Stimulated activated CD4-positive, alpha-beta T cell treated with anti-CD3 and anti-CD28 coated beads, Interleukin-15, amount 100 ng/mL, for 24 hours (primary cell): ENCODE measurements at places on chromosomes 16 and 17.

DNA sequence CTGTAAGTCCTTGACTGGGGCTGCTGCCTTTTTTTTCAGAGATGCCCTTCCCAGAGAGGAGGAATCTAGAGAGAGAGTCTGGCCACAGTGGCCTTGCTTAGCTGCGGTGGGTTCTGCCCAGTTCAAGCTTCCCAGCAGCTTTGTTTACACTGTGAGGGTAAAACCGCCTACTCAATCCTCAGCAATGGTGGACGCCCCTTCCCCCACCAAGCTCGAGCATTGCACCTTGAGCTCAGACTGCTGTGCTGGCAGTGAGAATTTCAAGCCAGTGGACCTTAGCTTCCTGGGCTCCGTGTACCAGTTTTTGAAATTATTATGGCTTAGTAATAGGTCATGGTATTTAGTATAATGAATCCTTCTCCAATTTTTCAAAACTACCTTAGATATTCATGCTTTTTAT, 395.4 kb downstream of the NPIPA7 start:
- DNase-seq = no peak

GRCh38 chr17:12637745-12638651, 27.7 kb upstream of the MYOCD start:
- DNase-seq = no peak

GRCh38 chr17:54891176-54891821, 9.4 kb upstream of the TOM1L1 start:
- peak; percentile 5 for DNase-seq

DNA sequence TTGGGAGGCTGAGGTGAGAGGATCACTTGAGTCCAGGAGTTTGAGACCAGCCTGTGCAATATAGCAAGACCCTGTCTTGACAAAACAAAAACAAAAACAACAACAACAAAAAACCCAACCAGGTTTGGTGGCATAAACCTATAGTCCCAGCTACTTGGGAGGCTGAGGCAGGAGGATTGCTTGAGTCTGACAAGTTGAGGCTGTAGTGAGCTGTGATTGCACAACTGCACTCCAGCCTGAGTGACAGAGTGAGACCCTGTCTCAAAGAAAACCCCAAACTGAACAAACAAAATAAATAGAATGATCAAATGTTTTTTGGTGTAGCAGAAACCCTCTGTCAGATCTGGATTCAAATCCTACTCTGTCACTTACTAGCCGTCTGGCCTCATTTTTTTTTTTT, 16.0 kb upstream of the SYT17 start:
- DNase-seq = no peak

DNA sequence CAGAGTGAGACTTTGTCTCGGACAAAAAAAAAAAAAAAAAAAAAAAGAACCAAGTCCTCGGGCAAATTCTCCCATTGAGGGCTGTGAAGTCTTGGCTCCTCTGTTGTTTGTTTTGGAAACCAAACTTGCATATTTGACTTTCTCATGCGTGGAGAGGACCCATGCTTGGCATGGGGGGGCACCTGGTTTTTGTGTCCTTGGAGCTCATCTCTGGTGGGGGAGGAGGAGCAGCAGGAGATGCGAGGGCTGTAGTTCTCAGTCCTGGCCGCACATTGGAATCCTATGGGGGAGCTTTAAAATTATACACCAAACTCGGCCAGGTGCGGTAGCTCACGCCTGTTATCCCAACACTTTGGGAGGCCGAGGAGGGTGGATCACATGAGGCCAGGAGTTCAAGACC, 74.5 kb downstream of the ABCC6 start:
- DNase-seq = no peak

DNA sequence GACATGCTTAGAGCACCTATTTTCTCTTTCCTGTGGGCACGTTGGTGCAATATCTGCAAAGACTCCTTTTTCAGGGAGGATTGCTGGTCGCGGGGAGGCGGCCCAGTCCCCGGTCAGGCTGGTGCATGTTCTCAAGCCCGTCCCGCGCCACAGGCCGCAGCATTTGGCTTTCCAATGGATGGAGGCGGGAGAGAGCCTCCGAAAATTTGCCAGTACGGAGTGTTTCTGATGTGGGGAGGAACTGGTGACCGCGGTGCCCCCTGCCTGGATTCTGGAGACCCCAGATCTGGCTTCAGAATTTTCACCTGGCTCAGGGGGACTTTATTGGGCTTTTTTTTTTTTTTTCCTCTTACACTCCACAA, 2.3 kb downstream of the CMIP start:
- DNase-seq = no peak

DNA sequence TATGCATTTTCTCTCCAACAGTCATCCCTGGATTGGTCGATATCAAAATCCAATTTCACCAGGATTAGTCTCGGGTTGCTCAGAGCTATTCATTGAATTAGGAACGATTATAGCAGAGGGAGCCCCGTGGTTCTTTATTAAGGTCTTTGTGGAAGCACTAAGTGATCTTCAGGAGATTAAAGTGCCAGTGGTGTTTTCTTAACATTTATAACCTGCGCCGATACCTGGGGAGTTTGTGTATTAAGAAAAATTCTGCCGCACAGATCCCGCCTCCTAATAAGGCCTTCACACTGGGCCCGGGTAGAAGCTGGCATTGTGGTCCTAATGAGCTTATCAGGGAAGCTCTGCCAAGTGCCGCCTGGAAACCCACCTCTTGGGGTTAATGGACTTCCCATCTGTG, 238.7 kb downstream of the RBFOX1 start:
- DNase-seq = no peak

DNA sequence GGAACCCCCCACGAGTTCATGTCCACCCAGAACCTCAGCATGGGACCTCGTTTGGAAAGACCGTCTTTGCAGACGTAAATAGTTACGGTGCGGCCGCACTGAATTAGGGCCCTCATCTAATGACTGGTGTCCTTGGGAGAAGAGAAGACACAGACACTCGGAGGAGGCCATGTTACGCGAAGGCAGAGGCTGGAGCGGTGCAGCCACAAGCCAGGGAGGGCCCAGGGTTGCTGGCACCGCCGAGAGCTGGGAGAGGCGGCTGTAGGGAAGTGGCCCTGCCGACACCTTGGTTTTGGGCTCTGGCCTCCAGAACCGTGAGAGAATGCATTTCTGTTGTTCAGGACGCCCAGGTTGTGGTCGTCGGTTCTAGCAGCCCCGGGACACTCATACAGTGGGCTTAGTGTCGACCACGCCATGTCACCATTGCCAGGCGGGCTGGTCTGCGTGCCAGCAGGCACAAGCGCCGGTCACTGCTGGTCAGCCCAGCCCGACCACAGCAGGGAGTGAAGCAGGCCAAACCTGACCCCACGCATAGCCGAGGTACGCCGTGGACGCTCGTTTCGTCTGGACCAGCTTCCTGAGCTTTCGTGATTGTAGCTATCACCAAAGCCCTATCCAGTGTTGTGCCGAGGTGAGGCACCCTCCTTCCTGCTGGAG, 10.7 kb upstream of the WDR45B start:
- DNase-seq = no peak

DNA sequence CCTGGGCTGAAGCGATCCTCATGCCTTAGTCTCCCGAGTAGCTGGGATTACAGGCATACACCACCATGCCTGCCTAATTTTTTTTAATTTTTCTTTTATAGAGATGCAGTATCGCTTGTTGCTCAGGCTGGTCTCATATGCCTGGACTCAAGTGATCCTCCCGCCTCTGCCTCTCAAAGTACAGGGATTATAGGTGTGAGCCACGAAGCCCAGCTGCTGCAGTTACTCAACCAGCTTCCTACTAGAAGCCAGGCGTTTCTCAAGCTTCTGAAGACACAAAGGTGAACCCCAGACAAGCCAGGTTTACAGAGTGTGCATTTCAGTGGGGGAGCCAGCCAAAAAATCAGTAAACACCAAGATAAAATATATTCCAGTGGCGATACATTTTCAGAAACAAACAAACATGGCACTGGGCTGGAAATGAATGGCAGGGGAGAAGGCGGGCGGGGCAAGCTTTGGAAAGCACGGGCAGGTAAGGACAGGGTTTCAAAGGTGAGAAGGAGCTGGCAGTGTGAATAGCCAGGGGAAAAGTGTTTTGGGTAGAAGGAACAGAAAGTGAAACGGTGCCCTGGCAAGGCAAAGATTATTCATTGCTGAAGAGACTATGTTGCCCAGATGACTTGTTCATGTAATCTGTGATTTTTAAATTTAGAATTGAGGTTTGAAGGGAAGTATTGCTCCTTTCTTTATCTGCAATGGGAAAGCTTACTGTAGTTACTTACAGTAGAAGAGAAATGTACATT, 471.1 kb downstream of the WWOX start:
- no peak for DNase-seq

DNA sequence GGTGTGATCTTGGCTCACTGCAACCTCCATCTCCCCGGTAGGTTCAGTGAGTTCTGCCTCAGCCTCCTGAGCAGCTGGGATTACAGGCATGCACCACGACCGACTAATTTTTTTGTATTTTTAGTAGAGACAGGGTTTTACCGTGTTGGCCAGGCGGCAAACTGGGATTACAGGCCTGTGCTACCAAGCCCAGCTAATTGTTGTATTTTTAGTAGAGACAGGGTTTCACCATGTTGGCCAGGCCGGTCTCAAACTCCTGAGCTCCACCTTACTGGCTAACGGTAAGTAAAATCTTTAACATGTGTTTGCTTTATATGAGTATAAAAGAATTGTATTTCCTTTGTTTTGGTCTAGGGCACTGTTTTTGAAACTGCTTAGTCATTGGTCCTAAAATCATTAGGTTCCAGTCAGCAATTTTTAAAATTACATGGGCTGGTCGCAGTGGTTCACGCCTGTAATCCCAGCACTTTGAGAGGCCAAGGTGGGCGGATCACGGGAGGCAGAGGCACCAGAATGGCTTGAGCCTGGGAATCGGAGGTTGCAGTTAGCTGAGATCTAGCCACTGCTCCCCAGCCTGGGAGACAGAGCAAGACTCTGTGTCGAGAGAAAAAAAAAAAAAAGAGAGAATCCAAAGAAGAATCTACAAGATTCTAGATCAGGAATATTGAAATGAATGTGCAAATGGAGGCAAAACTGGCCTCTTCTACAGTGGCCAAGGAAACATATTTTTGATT, 3.6 kb downstream of the FLYWCH1 start:
- DNase-seq = no peak

DNA sequence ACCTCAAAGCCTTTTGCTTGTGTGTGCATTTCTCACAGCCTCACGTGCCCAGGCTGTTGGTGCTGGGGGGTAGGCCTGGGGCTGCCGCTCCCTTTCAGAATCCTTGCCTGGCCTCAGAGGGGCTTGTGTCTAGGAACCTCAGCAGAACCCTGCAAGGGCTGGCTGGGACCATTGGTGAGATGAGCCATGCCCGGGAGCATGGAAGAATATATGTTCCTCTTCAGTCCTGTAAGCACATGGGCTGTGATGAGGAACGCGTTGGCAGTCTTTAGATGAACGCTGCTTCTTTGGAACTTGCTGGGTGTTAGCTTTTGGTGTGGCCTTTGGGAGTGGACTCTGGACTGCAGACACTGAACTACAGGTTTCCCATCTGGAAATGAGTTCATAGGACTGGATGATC, 32.0 kb upstream of the SLC5A10 start:
- DNase-seq = no peak

- DNase-seq = no peak
These were observed 3.7 kb downstream of the NFE2L1 start for GRCh38 chr17:48051706-48052486.

GRCh38 chr17:57530026-57530425, 215.1 kb downstream of the CCDC182 start:
- DNase-seq = no peak

GRCh38 chr17:82383411-82383810, 11.8 kb downstream of the UTS2R start:
- no peak for DNase-seq

DNA sequence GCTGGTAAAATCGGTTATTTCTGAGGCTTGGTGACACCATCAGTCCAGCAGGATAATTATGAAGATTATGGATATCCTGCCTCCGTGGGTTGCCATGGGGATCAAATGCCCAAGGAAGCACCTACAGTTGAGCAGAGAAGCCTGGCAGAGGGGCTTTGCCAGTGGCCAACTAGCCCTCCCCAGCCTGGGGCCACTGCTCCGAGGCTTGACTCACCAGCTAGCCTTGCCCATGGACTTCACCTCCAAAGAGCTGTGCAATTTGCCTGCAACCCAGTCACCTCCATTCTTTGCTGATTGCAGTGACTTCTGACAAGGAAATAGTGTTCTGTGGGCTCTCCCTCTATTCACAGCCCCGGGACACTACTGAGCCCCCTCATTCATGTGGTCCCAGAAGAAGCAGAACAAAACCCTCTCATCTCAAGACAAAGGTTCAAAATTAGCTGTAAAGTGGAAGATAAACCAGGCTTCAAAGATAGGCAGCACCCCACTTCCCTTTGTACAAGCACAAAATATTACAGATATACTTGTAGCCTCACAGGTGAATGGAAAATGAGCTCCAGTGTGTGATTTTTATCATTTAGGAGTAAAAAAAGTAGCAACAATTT, 1.6 kb downstream of the PECAM1 start:
- no peak for DNase-seq

DNA sequence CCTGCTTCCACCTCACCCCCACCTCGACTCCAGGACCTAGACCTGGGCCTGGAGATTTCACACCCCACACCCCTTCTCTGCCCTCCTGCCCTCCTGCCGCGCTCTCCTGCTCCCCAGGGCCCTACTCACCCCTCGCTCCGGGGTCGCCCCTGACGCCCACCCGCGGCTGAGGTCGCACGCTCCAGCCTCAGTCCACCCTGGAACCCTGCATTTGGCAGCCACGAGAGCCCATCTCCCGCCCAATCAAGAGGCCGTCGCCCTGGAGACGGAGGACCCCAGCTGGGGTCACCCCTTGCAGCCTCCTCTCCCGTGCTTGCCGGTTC, 16.1 kb downstream of the TLE7 start:
- no peak for DNase-seq

- no peak for DNase-seq
These were observed 24.4 kb upstream of the RSL1D1 start for GRCh38 chr16:11875721-11876120.

DNA sequence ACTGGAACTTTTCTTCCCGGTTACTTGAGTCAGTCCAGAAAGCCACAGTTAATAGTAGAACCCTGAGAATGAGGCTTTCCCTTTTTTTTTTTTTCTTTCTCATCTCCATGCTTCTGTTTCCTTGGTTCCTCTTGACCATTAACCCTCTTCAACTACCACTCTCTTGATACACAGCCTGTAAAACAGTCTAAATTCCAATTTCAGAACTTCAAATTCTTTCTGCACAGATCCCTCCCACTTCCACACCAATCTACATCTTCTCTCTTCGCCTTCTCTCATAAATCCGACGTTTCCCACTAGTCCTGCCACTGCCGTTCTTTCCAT, 588 bp downstream of the METTL16 start:
- DNase-seq = no peak

GRCh38 chr16:89257757-89258465, 40.4 kb downstream of the ZNF778 start:
- DNase-seq = no peak
